ENCODE measurements at places on chromosomes 5 and 9.

GRCh38 chr9:124350494-124351263, 64.6 kb downstream of the PSMB7 start:
- no peak for DNase-seq

- DNase-seq, result no peak
These were observed 105.2 kb downstream of the ZNF608 start for GRCh38 chr5:124641154-124641792.

GRCh38 chr9:33687779-33688178, 107.6 kb upstream of the PRSS3 start:
- DNase-seq, result no peak

DNA sequence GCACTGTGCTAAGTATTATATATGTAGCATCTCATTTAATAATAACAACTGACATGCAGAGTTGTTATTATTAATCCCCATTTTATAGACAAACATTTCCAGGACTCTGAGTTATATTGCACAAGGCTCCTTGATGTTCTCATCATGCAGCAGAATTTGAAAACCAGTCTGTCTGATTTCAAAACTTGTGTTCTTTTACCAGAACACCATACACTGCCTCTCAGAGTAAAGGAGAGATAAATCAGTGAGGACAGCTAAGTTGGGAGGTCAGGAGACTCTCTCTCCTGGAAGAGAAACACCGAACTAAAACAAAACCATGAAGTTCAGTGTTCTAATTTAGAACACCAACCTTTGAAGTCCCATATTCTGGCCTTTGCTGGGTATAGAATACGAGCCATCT, 92.7 kb upstream of the TNC start:
- DNase-seq, result no peak

DNA sequence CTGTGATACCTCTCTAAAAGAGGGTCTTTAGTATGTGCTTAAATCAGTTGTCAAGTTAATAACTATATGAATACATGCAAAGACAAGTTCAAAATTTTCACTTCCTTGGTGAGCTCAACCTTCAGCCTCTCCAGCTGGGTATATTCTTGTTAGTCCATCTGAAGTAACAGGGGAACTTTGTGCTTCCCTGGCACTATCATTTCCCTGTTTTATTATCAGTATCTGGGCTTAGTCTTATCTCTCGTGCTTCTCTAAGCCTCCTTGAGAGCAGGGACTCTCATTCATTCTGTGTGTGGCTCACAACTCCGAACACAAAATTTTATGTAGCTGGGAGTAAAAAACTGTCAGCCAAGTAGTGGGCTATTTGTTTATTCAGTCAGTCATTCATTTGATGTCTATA, 175.9 kb upstream of the MAP3K1 start:
- no peak for DNase-seq

GRCh38 chr5:116686438-116686837, 111.8 kb upstream of the SEMA6A start:
- no peak for DNase-seq

GRCh38 chr9:116646661-116647514, 40.2 kb upstream of the TRIM32 start:
- no peak for DNase-seq

DNA sequence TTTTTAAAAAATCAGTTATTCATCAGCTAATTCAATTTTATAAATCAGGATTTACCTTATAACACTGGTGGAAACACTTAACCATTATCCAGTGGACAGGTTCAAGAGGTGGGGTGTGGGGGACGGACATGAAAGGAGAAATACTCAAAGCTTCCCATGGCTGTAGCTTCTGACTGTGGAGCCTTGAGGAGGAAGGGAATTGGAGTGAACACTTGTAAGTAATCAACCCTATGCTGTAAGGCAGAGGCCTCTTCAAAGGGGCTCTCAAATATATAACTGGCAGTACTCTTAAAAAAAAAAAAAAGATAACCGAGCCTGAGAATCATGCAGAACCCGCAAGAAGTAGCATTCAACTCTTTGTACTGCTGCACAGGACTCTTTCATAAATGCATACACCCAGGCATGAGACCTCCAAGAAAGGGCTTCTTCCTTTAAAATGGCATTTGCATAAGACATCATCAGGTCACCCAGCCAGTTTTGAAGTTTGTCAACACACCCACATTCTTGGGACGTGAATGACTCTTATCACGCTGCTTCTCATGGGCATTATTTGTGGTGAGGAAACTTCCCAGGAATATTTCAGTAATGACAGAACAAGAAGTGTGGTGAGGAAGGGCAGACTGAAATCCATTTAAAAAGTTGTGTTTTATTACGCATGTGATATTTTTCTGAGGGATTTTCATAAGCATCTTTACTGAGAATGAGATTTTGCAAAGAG, 8.1 kb downstream of the OSMR start:
- DNase-seq, result no peak

GRCh38 chr9:32783168-32783891, at the start of gene TMEM215:
TSS of gene TMEM215 (plus strand) at chr9:32783540. CDS start at chr9:32784184, 644 bp downstream.
- DNase-seq, result no peak

DNA sequence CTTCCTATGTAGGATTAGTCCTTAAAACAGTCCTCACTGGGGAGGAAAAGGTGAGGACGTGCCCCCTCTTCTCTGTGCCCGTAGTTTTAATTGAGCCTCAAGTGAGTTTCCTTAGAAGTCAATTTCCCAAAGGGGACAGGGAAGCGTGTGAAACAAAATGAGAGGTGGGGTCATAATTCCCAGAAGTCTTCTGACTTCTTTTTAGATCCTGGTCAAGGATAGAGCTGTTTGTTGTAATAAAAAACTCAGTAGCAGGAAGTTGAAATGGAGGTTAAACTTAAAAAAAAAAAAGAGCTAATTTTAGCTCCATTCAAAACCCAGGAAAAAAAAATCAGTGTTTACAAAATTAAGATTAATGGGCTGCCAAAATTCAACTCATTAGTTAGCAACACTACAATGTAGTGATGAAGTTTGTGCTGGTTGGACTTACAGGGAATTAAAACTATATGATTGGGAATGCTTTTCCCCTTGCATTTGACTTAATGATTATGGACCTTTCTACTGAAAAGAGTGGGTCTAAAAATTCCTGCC, 158.3 kb upstream of the MEF2C start:
- DNase-seq, result no peak

DNA sequence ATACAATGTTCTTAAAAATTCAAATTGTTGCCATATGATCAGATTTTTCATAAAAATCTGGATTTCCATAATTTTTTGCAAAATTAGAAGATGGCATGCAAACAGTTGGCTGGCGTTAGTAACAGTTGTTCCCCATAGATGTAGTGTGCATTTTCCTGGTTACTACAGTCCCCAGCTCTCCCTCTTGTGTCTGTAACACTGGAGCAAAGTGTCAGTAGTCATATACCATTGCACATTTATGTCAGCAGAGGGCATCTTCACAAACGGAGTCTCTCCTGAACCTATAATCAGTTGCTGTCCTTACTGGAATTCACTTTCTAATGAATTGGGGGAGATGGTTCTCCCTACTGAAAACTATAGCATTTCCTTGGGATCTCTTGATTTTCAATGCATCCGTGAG, 44.7 kb upstream of the DMAC1 start:
- no peak for DNase-seq

GRCh38 chr9:87607859-87608258, 110.2 kb downstream of the DAPK1 start:
- DNase-seq, result no peak

GRCh38 chr5:4001758-4002533, 406.3 kb downstream of the IRX1 start:
- DNase-seq, result no peak

DNA sequence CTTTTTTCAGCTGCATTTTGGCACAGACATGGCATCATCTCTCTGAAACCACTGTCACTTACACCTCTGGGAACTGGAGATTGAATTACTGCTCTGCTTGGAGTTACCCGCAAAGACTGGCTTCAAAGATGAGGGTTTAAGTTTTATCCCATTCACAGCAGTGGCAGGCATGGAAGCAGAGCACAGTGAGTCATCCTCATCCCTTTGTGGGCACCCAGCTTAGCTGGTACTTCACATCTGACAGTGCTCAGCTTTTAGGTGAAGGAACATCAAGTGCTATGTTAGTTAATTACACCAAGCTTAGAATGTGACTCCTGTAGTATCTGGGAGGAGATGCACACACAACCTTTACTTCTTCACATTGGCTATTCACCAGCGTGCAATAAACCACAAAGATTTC, 24.8 kb upstream of the ALDH1A1 start:
- no peak for DNase-seq

DNA sequence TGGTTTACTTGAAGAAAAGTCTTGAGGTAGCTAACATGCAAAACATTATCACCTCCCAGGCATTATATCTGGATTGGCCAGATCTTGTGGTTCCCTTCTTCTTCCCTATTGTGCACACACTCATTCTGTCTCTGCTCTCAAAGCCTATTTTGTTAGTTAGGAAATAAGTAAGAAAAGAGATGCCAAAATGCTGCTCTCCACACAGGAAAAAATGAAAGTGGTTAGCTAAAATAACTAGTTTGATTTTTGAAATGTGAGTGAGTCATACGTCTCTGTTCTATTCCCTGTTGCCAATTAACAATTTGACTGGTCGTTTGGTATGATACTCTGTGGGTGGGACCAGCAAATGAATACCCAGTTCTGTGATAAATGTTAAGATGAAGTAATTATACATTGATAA, 28.1 kb downstream of the LMNB1 start:
- DNase-seq, result no peak

DNA sequence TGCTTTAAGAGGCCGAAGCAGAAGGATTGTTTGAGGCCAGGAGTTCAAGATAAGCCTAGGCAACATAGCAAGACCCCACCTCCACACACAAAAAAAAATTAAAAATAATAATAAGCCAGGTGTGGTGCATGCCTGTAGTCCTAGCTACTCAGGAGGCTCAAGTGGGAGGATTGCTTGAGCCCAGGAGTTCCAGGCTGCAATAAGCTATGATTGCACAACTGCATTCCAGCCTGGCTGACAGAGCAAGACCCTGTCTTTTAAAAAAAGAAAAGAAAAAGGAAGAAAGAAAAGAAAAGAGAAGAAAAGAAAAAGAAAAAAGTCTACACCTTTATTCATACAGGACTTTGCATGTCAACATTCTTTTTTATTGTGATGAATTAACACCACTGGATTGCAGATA, 2125.8 kb downstream of the MAT2B start:
- no peak for DNase-seq

DNA sequence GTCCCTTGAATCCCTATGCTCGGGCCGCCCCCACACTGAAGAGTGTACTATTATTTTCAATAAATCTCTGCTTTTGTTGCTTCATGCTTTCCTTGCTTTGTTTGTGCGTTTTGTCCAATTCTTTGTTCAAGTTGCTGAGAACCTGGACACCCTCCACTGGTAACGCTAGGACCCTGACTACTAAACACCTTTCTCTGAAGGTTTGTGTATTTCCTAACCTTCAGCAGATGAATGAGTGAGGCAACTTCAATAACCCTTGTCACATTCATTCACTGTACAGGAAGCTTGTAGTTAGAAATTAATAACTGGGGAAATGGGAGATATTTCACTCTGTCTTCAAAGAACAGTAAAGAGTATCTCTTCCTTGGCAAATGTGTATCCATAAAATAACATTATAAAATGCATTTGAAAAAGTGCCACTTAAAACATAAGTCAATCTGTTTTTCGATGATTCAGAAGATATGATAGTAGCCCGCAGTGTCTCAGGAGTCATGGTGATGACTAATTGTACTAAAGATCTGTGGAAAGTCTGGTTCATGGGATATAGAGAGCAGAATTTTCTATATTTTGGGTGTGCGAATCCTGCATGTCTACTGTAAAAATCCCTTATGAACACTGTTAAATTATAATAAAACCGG, 43.2 kb upstream of the ANKH start:
- no peak for DNase-seq

DNA sequence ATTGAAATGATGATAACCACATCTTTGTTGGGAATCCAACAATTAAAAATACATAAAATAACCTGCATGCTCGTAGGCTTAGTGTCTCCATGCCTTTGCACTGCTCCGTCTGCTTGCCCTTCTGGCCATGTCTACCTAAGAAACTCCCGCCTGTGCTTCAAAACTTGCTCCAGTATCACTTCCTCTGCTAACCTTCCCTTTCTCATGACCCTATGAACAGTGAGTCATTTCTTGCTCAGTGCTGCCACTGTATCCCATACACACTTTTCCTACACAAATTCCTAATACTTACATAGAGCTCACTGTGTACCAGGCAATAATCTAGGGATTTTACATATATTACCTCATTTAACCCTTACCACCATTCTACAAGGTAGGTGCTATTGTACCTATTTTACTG, 33.5 kb downstream of the TMEM245 start:
- DNase-seq, result no peak

DNA sequence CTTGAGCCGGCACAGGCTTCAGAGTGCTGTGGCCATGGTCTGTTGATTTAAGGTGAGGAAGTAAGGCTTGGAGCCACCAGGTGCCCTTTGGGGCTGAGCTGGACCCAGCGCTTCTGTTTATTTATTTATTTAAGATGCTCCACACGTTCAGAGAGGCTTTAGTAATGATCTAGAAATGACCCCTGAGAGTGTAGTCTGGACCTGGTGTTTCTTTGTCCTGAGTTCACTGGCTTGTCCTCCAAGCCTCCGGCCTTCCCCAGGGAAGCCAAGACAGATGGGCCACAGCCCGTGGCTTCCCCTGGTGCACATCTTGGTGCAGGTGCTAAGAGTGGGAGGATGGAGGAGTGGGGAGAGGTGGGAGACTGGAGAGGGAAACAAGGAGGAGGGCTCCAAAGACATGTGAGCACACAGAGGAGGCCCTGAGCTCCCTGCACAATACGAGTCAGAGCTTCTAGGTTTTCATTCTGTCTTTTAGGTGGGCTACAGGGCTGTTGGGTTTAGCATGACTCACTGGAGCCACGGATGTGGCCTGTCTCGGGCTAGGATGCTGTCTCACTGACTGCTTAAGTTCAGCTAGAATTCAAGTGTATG, 56.9 kb downstream of the AHRR start:
- no peak for DNase-seq

GRCh38 chr5:67723873-67724272, 491.7 kb upstream of the PIK3R1 start:
- no peak for DNase-seq

DNA sequence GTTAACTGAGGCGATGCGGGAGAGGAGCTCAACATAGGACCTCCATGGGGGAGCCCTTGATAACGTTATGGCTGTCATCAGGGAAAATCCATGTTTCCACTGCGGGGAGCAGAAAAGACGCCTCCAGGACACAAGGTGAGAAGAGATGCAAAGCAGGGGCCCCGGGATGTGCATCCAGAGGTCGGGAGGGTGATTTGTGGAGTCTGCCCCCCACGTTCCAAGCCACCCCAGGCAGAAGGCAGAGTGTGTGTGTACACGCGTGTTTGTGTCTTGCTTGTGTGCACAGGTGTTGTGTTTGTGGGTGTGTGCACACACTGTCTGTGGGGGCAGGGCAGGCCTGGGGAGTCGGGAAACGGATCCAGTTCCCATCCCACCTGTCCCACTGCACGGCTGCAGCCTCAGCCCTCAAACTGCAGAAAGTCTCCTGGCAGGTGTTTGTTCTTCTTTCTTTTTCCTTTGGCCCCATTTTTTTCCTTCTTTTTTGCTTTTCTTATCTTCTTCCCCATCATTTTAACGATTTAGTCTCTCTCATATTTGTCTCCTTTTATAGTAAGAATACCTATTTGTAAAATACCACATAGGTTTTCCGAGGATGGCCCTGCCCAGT, 17.4 kb upstream of the PLEKHG4B start:
- no peak for DNase-seq

All from C1 segment of cervical spinal cord (tissue), 14 donors.